ENCODE measurements at places on chromosomes 1 and 21.

DNA sequence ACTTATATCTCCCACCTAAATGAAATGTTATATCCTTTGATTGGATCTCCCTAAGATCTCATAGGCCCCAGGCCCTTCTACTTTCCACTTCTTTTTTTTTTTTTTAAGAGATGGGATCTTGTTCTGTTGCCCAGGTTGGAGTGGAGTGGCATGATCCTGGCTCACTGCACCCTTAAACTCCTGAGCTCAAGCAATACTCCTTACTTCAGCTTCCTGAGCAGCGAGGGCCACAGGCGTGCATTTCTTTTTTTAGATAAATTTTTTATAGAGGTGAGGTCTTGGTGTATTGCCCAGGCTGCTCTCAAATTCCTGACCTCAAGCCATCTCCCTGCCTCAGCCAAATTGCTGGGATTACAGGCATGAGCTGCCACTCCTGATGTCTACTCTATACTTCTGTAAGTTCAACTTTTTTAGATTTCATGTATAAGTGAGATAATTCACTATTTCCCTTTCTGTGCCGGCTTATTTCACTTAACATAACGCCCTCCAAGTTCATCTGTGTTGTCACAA is 987.5 kb upstream of the NCAM2 start:
- DNase-seq: no peak
- no peaks in the 10 kb centered on the region for H3K36me3 ChIP-seq
- no peak overlapping the region for H3K4me3 ChIP-seq
- no peaks in the 10 kb centered on the region for H3K4me1 ChIP-seq
- no peak overlapping the region for H3K27ac ChIP-seq

DNA sequence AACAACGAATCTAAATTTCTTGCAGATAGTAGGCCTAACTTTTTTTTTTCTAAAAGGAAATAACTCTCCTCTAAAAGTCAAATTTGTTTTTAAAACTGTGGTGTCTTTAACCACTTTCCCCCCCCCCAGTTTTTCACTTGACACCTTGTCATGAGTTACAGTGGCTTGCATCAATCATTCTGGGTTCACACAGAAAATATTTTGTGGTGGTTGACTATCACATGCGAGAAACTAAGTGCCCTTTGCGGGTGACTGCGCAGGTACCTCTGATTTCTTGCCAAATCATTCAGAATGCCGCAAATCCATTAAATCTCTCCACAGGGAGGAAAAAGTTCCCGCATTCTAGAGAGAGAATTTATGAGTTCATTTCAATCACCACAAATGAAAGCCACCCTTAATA is 23.8 kb upstream of the SAMSN1 start:
- no peak overlapping the region for H3K27ac ChIP-seq
- no peaks in the 10 kb centered on the region for H3K27me3 ChIP-seq
- H3K36me3 ChIP-seq: no peaks in the 10 kb centered on the region
- no peak for DNase-seq
- no peak overlapping the region for H3K4me3 ChIP-seq
- no peaks in the 10 kb centered on the region for H3K4me1 ChIP-seq

DNA sequence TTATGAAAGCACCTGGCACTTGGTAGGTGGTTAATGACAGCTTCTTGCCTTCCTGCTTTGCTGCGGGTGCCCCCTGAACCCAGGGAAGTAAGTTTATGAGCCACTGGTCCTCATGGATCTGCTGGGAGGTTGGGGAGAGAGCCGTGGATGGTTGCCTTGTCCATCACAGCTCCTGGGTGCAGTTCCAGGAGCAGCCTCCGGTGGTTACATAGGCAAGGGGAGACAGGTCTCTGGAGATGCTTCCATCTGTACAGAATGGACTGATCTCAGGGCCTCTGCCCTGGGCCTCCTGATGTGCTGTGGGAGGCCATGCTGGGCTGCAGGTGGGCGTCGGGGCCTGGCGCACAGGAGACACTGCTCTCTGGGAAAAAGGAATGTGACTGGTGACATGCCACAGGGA is 31.6 kb upstream of the ARHGEF10L start:
- peaks cover 6% of the 10 kb centered on the region for H3K4me1 ChIP-seq
- no peak overlapping the region for H3K4me3 ChIP-seq
- no peaks in the 10 kb centered on the region for H3K36me3 ChIP-seq
- no peaks in the 10 kb centered on the region for H3K27me3 ChIP-seq

DNA sequence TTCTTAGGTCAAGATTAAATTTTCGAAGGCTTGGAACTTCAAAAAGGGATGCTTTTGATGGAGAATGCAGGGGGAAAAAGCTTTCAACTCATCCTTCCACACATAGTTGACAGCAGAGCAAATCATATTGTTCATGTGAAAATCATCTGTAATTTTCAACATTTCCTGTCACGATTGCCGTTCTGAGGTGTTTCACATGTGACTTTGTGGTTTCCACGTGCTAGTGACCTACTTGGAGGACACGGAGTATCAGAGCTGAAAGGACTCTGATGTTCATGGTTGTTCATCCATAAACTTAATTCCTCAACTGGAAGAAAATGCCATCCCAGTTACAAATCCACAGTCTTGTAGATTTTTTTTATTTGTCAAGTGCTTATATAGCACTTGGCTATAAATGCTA is 79.1 kb downstream of the ZP4 start:
- no peak overlapping the region for H3K27ac ChIP-seq
- H3K4me1 ChIP-seq: no peaks in the 10 kb centered on the region
- no peaks in the 10 kb centered on the region for H3K36me3 ChIP-seq
- DNase-seq: no peak

DNA sequence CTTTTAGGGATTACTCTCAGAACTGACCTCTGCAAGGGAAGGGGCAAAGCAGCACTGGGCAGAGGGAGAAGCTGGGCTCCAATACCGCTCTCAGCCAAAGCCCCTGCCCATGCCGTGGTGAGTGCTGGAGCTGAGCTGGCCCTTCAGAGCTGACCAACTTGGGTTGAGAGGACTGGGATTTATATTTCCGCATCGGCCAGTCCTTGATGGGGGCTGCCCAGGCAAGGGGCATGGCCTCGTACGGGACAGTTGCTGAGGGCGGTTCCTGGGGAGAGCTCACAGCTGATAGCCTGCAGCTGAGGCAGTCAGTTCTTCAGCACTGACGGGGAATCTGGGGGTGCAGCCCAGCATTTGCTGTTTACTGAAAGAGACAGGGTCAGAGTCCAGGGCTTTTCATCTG is 8.0 kb downstream of the HUNK start:
- no peak overlapping the region for H3K27ac ChIP-seq
- H3K27me3 ChIP-seq: peaks cover 33% of the 10 kb centered on the region
- H3K4me3 ChIP-seq: no peak overlapping the region
- no peak for DNase-seq
- H3K4me1 ChIP-seq: no peaks in the 10 kb centered on the region

DNA sequence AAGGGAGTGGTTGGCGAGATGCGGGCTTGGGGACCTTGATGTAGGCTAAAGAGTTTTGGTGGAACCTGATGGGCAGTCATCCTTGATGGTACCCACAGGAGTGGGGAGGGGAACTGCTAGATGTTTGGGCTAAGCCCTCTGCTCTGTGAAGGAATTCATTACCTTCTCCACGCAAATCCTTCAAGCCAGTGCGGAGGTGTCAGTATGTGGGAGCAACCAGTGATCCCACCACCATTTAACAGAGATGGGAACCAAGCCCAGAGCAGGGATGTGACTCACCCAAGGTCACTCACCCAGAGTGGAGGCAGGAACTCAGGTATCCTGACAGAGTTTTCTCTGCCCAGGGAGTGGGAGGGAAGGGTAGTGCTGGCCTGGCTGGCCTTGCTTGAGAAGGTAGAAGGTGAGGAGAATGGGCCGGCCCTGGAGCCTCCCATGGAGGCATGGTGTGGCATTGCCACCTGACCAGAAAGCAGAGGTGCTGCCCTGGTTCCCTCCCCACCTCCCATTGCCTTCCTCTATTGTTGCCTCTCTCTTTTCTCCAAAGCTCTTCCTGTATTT is 51.2 kb upstream of the STUM start:
- no peak for DNase-seq
- no peaks in the 10 kb centered on the region for H3K4me1 ChIP-seq
- no peak overlapping the region for H3K4me3 ChIP-seq
